Forelimb muscle (tissue), 1 donor: ENCODE measurements at places on chromosomes 3 and 15.

GRCh38 chr15:52351206-52351908, 55.8 kb upstream of the MYO5C start:
- no peak for DNase-seq

GRCh38 chr3:10949197-10949596, 43.4 kb upstream of the SLC6A1 start:
- DNase-seq = no peak

DNA sequence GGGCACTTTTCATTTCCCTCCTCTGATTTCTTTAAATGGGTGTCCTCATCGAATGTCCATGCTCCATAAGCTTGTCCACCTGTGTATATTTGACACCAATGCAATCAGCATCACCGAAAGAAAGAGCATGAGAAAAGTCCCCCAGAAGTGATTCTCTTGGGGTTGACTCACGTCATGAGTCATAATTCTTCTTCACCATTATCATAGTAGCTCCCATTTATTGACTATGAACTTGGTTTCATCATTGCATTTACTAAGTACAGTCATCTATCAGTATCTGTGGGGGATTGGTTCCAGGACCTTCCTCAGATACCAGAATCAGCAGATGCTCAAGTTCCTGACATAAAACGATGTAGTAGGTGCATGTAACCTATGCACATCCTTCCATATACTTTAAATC, 372.5 kb upstream of the CFAP20DC start:
- DNase-seq = no peak

DNA sequence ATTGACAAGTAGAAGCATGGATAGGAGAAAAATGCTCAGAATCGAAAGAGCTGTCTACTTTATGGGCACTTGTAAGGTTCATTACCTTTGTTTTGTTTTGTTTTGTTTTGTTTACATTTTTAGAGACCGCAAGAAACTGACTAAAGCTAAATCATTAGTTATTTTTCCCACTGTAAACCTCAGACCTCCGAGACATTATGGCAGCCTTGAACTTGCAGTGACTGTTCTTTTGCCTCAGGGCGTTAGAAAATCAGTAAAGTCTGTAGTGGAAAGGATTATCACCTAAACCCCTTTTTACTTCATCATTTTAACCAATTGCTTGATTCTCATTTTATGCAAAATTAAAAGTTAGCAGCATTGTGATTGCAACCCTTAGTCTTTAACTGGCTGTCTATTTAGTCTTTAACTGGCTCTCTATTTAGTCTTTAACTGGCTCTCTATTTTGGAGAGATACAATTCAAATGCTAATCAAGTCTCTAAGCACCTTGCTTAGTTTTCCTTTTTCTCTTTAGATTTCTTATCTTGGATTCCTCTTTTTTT, 383.3 kb upstream of the ROBO2 start:
- no peak for DNase-seq

DNA sequence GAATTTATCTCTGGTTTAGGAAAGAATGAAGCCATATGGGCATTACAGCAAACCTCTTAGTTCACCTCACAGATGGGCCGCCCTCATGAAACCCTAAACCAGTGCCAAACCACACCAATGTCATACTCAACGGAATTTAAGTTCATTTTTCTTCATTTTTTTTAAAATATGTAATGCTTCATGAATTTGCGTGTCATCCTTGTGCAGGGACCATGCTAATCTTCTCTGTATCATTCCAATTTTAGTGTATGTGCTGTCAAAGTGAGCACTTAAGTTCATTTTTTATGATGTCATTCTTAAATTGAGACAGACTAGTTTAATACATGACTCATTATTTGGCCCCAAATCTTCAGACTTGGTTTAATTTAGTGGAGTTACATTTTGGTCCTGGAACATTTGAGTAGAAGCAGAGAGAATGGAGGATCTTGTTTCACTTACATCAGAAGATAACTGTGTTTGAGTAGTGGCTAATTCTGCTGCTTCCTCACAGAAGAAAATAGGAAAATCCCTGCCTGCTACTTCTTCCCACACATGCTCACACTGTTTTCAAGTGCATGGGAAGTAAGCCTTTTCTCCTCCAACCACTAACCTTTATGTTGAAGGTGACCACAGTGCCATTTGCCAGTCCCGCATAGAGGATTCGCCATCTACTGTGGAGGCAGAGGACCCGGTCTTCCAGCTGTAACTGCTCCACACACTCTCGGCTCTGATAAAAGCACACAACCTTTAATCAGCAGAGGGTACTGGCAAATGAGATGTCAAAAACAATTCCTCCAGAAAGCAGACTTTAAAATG, 63.3 kb downstream of the ZNF106 start:
- DNase-seq = no peak

DNA sequence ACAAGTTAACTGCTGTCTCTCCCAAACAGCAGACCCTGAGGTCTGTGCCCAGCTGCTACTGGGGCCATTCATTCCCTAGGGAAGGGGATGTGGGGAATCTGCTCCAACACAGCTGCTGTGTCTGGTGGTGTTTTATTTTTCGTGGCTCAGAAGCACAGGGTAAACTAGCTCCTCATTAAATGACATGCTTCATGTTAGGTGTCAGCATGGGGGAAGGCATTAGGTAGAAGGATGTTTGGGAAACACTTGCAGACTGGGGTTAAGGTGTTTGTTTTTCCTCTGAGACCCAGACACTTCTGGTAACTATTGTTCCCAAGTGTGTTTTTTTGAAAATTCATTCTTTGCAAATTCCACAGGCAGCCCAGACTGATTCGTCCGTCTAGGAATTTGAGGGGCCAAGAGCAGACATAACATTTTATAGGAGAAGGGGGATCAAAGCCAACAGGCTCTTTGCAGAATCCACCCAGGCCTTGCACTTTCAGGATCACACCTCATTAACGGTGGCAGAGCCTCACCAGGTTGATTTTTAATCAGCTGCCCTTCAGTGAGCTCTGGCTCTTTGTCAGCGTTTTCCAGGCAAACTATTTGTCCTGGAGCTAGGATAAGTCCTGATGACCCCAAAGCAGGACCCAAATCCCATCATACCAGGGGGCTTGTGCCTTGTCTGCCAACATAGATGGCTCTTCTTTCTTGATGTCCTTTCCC, 65.4 kb upstream of the ITGA11 start:
- DNase-seq = no peak

- no peak for DNase-seq
Measured at GRCh38 chr3:42836150-42837123, 27.2 kb downstream of the ACKR2 start.

DNA sequence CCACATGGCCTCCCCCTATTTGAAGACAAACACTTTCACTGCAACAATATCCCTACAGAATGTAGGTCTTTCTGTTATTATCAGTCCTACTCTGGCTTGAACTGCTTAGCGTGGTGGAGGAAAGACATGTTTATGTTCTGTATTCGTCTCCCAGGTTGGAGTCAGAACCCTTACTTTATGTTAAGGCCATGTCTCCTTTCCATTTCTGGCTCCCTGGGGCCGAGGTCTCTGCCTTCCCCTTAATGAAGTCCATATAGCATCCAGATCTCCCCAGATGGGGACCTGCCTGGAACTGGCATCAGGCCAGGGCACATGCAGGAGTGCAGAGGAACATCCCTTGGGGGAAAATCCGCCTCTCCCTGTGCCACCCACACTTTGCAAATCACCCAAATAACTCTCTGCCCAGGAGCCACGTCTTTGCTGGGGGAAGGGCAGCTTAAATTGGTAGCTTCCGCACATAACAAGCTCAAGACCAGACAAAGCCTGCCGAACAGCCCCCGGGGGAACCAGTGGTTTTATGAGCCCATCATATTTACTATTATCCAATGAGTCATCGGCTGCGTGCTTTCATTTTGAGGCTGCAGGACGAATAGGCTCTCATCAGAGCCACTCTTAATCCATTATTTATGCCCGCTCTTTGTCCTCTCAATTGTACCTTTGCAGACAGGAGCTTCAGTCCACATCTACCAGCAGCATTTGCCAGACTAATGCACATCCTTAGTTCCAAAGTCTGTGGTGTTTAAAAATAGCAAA, 237.0 kb downstream of the UACA start:
- no peak for DNase-seq

DNA sequence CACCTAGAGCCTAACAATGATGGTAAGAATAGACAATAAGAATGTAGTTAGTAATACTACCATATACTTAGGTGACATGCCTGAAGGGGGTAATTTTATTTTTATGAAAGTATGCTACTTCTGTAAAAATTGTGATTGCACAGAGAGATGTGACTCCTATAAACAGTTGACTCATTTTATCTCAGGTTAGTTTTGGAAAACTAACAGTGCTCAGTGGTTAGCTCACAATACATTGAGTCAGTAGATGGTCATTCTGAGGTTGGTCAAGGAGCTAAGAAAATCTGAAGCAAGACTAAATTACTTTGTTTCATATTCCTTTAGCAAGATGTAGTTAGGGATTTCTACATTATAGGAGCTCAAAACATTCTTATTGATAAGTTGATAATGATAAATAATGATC, 271.0 kb downstream of the EDEM1 start:
- DNase-seq = no peak

- DNase-seq = no peak
Measured at GRCh38 chr3:20739814-20740213, 553.8 kb upstream of the SGO1 start.

DNA sequence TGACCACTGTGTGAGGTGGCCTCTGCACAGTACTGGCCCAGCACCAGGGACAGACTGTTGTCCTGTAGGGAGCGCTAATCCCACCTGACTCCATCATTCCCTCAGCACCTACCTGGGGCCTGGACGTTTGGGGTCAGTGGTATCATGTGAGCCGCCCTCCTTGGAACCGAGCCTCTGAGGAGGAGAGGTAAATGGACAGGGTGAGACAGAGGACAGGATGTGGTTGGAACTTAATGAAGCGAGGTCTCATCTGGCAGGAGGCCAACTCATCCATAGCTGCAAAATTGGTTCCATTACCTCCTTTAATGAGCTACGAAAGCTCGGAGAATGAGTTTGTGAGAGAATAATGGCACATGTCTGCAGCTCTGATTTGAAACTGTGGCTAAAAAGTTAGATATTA, 13.9 kb downstream of the MAPKAPK3 start:
- no peak for DNase-seq

- DNase-seq = no peak
Measured at GRCh38 chr3:140914384-140914945, 27.2 kb upstream of the SLC25A36 start.
